Activated CD8-positive, alpha-beta memory T cell treated with anti-CD3 and anti-CD28 coated beads for 1 hour (primary cell): ENCODE measurements at places on chromosomes 2 and 18.
A peak's percentile ranks its signal among the peaks of the same experiment; 100 is the strongest.

DNA sequence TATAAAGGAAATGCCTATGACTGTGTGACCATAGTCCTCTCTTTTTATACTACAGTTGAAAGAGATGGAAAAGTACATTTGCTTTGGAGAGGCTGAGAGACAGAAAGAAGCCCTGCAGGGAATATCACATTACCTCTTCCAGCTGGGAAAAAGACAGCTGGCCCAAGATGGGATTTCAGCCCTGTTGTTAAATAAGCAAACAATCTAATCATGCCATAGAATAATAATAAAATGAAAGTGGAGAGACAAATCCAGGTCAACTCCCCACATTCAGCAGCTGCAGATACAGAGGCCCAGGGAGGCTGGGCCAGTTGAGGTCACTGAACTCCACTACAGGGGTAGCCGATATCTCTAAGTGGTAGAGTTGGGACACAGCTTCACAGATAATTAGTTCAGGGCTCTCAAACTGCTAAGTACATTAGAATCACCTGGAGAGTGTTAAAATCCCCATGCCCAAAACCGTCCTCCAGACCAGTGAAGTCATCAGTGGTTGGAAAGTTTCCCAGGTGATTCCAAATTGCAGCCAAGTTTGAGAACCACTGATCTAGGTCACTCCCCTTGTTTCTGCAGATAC is 81.9 kb downstream of the MOGAT1 start:
- no peak for DNase-seq

DNA sequence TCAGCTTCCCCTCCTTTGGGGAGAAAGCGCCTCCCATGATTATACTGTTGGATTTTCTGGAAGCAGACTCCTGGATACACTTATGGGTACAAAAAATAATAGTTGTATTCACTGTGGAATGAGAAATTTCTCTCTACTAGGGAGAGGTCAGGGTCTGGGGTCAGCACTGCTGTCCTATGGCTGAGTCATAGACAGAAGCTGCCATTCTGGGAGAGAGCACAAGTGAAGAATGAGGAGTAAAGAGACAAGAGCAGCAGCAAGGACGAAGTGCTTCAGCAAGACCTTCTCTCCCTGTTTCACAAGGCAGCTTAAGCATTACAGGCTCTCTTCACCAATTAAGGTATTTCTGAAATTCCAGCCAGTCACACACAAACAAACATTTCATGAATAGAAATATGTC is 10.1 kb upstream of the UNC80 start:
- DNase-seq: no peak

DNA sequence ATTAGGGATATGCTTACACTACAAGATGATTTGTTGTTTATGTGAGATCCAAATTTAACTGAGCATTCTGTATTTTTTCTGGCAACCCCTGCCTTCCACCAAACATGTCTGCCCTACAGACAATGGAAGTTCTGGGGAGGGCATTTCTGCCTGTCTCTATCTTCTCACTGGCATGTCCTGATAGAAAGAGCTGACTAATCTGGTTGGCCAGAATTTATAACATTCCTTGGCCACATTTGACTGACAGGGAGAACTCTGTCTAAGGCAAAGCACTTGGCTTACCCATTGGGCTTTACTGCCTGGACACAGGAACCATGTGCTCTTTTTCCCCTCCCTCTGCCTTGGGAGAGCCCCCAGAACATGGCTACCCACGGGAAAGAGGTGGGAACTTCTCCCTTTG is 70.6 kb upstream of the TMEM178A start:
- DNase-seq: no peak

DNA sequence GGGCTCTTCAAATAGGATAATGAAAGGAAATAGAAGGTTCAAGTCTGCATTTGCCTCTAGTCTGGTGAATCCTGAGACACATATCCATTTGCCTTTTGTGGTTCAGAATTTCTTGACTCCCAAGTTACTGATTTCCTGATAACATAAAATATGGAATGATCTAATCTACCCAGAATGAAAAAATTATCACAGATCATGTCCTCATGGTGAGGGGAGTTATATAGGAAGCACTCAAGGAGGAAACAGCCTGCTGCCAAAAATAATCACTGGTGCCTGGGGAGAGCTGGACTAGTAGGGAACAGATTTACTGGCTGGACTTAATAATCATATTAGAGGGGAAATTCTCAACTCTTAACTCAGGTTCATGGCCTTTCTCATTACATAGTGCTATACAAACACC is 95.5 kb upstream of the STK17B start:
- DNase-seq: no peak

DNA sequence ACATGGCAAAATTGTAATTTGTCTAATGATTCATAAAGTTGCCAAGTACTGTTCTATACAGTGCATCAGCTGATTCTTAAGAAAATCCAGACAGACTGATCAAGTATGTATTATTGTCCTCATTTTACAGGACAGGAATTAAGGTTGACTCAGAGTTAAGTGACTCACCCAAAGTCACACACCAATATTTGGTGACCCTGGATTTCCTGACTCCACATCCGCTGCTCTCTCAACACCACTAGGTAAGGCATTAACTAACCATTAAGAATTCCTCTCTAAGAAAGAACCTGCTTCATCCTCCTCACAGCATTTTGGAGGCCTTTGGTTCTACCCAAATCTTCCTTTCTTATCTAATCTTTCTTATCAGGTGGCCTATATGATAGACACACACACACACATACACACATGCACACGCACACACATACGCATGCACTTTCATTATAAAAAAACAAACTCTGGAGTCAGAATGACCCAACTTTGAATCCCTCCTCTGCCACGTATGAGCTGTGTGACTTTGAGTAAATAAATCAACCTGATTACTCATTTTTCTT is 150.8 kb downstream of the ANKRD44 start:
- no peak for DNase-seq

DNA sequence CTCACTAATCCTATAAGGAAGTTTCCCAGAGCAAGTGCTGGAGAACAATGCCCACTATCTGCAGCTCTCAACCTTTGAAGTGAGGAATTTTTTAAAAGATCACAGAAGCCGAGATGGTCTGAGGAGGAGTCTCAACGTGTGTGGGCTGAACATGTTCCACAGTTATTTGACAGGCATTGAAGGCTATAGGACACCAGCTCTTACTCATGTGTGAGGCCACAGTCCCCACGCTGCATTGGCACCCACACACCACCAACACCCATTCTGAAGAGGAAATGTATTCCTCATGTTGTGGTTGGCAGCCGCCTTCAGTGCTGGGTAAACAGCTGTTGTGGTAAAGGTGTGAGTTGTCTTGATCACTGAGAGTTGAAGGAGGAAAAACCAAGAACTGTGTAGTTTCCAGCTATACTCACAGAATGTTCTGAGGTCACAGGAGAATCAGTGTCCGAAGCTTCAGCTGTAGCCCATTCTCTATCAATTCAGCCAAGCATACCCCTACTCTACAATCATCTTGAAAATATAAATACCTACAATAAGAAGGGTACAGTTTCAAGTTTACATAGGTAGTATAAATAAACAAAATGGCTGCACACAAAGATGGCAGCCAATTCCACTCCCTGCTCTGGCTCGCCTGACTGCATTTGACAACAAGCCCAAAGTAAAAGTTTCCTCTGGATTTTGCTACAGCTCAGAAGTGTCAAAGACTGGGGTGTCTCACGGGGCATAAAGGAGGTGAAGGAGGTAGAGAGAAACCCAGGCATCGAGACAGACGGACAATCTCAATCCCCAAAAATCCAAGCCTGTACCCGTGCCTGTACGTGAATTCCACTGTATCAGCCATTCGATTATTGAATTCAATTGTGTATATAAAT is 12.1 kb downstream of the CD226 start:
- peak; percentile 61 for DNase-seq

DNA sequence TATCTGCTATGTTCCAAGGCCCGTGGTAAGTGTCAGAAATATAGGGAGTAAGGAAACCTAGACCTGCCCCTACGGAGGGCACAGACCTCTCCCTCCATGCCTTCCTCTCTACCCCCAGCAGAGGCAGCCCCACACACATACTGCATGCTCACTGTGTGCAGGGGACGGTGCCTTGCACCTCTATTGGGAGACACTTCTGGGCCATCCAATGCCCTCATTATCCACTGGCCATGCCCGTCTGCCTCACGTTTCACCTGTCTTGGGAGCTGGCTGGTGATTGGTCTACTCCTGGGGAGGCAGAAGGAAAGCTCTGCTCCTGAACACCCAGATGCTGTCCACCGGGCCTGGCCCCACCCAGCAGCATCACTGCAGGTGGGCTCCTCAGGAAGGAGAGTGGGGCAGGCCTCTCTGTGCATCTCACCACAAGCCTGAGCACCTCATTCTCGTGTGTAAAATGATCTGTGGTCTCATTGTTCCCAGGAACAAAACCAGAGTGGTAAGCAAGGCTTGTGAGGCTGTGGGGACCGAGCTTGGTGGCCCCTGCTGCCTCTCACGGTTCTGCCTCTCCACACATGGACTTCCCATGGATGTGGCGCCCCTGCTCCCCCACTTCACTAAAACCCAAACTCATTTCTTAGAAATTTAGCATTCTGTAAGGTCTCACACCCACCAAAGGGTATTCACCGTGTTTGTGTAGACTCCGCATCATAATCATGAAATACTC is 312.5 kb upstream of the HS6ST1 start:
- DNase-seq: no peak

DNA sequence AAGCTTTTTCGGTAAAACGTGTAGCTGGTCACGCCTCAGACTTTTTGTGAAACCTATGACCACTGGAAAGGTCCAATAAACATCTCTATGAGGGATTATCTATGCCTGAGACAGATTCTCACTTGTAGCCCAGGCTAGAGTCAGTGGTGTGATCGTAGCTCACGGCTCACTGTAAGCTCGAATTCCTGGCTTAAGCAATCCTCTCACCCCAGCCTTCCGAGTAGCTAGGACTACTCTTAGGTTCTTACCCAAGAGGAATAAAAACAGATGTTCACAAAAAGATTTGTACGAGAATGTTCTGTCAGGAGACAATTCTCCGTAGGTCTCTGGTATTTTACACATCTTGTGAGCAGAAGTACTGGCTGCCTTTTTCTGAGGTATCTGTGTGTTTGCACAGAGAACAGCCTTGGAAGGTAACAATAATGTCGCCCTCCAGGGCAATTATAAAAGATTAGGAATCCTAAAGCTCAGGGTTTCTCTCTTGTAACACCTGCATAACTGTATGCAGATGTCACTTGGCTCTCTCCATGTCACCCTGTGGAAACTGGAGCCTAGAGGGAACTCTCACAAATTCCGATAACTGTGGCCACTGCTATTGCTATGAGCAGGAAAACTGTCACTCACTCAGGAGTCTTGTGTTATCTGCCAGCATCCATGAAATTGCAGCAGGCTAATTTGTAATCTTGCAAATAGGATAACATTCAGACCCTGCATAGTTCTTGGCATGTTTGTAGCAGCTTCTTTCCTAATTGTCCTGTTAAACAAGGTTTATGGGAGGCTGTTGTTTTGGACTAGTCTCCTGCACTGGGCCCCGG is 25.5 kb upstream of the RALBP1 start:
- DNase-seq: no peak

GRCh38 chr2:223051693-223052289 is at the start of gene KCNE4:
TSS of gene KCNE4 (plus strand) at chr2:223052190. CDS start at chr2:223052831, 641 bp downstream.
- no peak for DNase-seq

- no peak for DNase-seq
Measured at GRCh38 chr18:32386471-32386870, 84.2 kb downstream of the GAREM1 start.

- DNase-seq: no peak
Measured at GRCh38 chr2:7083580-7084509, 166.6 kb downstream of the RNF144A start.

DNA sequence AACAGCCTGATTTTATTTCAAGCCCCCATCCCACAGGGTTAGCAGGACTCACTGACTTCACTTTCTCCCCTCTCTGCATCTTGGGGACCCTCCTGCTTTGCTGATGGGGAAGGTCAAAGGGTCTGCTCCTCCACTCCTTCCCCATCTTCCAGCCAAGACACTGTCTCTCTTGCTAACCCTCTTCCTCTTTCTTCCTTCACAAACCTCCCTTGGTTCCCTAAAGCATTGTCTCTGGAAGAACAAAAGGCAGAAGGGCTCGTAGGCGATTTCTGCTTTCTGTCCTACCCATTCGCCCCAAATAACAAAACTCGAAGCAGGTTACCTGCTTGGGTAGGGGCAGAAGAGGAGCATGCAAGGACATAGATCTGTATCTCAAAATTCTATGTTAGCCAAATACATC is 5.5 kb upstream of the SLC4A3 start:
- no peak for DNase-seq

- DNase-seq: no peak
Measured at GRCh38 chr2:64770781-64771334, 117.1 kb upstream of the SERTAD2 start.

- DNase-seq: no peak
Measured at GRCh38 chr18:56327191-56327885, 311.1 kb downstream of the TXNL1 start.

GRCh38 chr2:185147361-185147760 is 549.0 kb downstream of the ZNF804A start:
- DNase-seq: no peak

DNA sequence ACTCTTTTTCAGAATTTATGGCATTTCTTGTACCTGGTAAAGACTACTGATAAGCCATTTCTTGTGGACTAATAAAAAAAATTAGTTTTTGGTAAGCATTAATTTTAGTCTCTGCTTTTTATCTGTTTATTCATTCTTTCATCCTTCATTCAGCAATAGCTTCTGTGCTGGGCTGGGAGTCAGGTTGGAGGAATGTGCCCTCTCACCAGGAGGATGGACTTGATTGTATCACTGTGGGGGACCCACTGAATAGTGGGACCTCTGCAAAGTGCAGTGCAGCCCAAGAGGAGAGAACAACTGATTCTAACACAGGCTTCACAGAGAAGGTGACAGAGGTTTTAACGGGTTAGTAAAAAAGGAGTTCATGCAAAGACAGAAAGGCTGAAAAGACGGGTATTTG is 39.1 kb downstream of the CDC42EP3 start:
- DNase-seq: no peak

- no peak for DNase-seq
Measured at GRCh38 chr2:140417504-140417903, 1637.3 kb upstream of the NXPH2 start.

GRCh38 chr2:172448544-172449267 is 21.3 kb downstream of the ITGA6 start:
- DNase-seq: no peak

DNA sequence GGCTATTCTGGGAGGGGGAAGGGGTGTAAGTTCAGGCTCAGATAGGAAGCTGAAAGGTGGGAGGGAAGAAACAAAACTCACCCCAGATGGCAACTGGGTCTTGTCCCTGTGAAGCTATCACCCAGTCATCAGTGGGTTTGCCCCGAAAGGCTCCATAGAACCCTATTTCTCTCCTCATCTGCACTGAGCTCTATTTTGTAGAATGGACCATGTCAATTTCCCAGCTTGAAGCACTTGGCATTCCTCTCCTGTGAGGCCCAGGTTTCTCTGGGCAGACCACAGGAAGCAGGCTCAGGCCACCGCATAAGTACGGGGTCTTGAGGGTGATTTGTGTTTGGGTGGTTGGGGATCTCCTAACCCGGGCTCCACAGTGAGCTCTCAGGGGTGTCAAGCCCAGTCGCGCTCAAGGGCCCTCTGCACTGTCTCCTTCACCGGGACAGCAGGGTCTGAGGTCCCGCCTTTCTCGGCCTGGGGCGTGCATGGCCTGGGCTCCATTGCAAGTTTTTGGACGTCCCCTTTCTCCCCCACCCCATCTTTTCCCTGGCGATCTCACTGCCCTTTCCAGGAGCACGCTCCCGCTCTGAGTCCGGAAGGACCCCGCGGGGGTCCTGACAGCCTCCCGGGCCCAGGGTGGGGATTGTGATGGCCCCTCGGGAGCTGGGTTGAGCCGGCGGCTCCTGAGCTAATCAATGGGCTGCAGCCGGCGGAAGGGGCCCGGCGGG is 27.3 kb upstream of the NOTO start:
- DNase-seq: no peak

GRCh38 chr18:2431806-2432205 is 139.5 kb downstream of the METTL4 start:
- no peak for DNase-seq

GRCh38 chr2:43008388-43008787 is 216.0 kb upstream of the HAAO start:
- no peak for DNase-seq
